ENCODE measurements at places on chromosomes 16 and 17.

GRCh38 chr16:28606291-28607115 lies 3.3 kb downstream of the SULT1A1 start:
- DNase-seq = no peak

DNA sequence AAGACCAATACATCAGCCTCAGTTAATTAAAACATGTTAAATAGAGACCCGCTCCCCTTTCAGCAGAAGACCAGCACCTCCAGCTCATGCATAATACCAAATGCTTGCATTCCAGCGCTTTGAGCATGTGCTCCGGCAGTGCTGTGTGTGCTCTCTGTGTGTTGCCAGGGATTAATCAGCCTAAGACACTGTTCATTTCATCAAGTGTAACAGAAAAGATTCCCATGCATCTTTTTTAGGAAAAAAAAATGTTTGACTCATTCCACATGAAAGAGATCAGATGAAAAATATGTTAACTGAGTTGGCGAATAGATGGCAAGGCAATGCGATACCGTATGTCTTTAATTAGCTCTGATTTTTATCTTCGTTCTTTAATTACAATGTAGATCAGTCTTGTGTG lies 187.6 kb downstream of the RPTOR start:
- no peak for DNase-seq

DNA sequence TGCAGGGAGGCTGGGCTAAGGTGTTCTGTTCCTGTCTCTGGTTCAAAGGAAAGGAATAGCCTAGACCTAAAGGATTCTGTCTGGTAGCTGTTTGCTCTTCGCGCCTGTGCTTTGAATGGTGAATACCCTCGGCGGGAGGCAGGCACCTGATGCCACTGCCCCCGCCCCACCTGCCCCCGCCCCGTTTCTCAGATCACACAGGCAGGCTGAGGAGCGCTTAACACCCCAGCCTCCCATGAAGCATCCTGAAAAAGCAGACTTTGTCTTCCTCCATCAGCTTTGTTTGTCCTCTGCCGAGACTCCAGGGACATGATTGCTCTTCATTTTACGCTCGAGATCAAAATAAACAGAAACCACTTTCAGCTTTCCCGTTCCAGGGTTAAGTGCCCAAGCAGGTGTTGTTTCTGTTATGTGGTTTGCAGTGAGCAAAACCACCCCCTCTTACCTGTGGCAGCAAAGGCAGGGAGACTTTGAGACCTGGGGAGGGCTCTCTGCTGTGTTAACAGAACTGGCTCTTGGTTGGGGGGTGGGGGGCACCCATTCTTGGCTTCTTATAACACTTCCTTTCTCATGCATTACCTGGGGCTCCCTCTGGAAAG lies 452.1 kb downstream of the WWOX start:
- DNase-seq = no peak

DNA sequence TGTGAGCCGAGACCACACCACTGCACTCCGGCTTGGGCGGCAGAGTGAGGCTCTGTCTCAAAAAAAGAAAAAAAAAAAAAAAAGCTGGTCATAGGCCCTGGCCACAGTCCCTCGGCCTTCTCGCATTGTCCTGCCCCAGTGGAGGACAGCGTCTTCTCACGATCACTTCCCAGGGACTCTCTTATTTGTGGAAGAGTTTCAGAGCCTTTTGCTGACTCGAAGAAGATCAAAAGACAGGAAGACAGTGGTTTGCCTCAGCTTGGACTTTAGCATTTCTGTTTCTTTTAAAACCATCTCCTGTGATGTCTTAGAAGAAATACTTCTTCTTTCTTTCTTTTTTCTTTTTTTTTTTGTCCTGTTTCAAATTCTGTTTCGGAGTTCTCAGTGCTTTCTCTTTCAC lies 210.0 kb downstream of the FTO start:
- DNase-seq = peak; percentile 30

DNA sequence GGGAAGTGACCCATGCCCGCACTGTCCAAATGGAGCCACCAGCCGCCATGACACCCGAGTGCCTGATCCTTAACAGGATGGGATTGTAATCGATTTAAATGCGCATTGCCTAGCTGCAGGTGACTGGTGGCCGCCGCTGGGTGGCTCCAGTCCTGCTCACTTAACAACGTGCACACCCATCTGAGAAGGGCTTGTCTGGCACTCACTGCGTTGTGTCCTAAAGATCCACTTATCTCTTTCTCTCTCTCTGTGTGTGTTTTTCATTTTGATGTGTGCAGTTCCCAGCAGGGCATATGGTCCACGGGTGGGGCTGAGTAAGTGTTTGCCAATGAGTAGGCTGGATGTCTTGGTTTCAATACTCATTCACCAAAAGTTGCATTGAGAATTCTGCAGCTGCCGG lies 80.6 kb downstream of the IRF8 start:
- DNase-seq = no peak

GRCh38 chr17:61555127-61555566 lies 35.9 kb downstream of the NACA2 start:
- DNase-seq = no peak

DNA sequence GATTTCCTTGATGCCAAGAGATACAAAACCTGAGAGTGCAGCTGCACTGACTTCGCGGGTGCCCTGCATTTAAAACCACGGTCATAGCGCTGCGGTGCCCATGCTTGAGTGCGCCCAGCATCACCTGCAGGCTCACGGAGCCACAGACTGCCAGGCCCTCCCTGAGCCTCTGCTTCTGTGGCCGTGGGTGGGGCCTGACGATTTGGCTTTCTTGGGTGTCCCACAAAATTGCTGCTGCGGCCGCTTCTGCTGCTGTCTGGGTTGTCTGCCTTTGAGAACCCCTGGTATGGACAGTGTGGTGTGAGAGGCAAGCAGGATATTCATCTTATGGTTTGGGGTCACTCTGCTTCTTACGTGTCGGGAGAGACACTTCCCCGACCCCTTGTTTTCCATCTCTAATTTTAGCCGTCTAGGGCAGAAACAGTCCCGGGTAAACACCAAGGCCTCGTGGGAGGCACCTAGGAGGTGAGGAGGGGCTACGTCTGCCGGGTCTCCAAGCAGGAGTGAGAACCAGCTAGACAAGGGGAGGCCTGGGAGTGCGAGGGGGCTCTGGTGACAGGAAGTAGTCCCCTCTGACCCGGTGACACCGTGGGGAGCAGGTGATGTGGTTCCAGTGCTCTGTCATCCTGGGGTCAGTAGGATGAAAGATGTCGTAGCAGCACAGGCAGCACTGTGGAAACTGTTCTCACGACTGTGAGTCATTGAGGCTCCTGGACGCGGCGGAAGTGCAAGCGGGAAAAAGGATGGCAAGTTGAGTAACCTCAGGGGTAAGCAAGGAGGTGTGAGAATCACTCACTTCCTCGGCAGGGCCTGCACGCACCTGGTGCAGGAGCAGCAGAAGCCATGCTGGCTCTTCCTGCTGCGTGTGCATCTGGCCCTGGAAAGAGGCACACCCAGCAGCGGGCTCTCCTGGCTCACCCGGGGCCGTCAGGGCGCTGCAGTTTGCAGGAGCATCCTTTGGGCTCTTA lies 176.3 kb downstream of the RPTOR start:
- no peak for DNase-seq

Data from right hindlimb (tissue), 1 donor.